ENCODE measurements at places on chromosomes 5 and 9.

DNA sequence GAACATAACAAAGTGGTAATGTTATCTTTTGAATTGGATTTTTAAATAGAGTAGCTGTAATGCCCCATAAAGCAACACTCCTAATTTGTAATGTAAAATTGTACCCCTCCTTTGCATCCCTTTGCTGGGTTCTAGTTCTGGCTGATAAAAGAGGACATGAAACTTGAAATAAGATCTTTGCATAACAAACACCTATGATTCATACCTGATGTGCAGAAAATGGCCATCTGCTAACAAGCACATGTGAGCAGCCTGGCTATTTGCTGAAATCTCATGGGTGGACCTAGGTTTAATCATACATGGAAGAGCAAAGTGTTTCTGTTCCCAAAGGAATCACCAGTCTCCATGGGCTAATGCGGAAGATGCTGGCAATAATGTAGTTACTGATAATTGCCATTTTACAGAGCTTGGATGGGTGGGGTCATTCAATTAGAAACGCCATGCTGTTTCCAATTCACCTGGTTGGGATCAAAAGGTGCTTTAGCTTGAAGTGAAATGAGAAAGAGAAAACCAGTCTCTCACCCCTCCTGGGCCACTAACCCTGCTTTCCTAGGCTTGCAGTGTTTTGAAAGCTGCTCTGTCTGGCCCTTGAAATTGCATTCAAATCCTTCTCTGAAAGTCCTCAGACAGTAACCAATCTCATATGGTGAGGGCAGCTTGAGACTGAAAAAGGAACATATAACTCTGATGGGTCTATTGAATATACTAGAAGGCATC, 585.1 kb downstream of the TLE4 start:
- DNase-seq = no peak
- H3K27me3 ChIP-seq = no peaks in the 10 kb centered on the region
- H3K36me3 ChIP-seq = no peaks in the 10 kb centered on the region

DNA sequence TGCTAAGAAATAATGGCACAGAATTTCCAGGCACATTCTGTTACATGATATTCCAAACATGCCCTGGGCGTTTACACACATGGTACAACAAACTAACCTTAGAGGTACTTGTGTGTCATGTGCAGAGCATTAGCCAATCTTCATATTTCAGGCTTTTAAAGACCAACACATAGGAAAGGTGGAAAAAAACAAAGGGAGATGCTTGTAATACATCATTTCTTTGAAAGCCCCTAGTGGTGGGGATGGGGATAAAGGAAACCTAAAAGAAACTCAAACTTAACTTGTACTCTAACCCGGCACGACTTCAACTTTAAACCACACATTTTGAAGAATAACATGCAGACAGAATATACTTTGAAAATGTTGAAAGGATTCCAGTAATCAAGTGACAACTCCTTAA, 133.6 kb downstream of the PTPRD start:
- no peaks in the 10 kb centered on the region for H3K4me1 ChIP-seq
- no peak for DNase-seq
- no peak overlapping the region for H3K4me3 ChIP-seq
- no peaks in the 10 kb centered on the region for H3K27me3 ChIP-seq

DNA sequence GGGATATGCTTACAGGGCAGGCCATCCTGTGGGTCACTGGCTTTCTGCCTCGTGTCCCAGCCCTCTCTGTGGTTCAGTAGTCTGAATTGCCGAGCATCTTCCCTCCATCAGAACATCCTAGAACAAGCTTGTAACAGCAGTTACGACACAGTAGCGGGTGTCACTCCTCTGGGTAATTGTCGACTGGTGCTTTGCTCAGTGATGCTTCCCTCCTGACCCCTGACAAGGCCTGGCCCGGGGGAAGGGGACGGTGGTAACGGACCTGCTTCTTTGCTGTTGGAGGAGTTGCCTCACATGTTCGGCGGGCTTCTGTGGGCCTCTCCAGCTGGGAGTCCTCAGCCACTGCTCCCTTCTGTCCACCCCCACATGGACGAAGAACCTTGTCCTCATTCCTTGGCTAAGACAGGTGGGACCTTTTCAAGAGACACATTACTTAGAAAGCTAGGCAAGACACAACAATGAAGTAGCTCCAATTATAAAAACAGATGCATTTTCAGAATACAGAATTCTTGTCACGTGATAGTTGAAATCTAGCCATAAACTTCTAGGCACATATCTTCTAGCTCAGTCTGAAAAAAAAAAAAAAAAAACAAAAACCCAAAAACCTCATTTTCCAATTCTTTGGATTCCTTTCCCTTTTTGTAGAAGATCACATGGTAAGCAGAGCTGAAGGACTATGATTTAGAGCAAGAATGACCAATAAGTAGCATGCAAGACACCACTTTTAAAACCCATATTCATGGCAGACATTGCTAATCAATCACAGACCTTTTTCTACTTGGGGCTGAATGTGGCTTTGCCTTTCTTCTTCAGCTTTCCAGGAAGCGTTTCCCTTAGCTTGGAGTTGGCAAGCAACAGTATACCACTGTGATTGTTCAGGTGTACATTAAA, 25.0 kb downstream of the HMCN2 start:
- no peaks in the 10 kb centered on the region for H3K27me3 ChIP-seq
- no peaks in the 10 kb centered on the region for H3K36me3 ChIP-seq
- H3K4me1 ChIP-seq = no peaks in the 10 kb centered on the region

GRCh38 chr5:7074176-7074575, 321.8 kb upstream of the ADCY2 start:
- no peak for DNase-seq
- no peak overlapping the region for H3K4me3 ChIP-seq

GRCh38 chr9:136786451-136786850, 4.7 kb upstream of the TMEM141 start:
- H3K27ac ChIP-seq = no peak overlapping the region
- H3K4me1 ChIP-seq = peaks cover 20% of the 10 kb centered on the region
- no peaks in the 10 kb centered on the region for H3K36me3 ChIP-seq
- DNase-seq = no peak
- H3K27me3 ChIP-seq = no peaks in the 10 kb centered on the region

- no peaks in the 10 kb centered on the region for H3K27me3 ChIP-seq
- H3K27ac ChIP-seq = no peak overlapping the region
Observed at GRCh38 chr5:67903656-67904055, 311.9 kb upstream of the PIK3R1 start.

- H3K36me3 ChIP-seq = no peaks in the 10 kb centered on the region
- no peaks in the 10 kb centered on the region for H3K27me3 ChIP-seq
Observed at GRCh38 chr5:143233031-143233430, 170.5 kb downstream of the NR3C1 start.

DNA sequence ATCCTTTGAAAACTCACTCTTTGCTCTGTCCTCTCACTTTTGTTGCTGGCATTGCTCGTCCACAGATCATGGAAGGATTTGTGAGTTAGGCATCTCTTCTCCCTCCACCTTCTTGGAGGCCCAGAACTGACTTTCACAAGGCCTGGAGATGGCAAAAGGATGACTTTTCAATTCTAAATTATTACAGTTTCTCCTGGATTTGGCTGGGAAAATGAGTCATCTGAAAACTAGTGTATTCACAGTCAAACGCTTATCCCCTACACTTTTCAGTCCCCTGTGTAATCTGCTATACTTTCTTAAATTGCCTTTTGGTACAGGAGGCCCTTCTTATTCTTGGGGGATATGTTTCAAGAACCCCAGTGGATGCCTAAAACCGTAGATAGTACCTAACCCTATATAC, 35.6 kb downstream of the ADRA1B start:
- no peaks in the 10 kb centered on the region for H3K36me3 ChIP-seq
- DNase-seq = no peak
- peaks cover 7% of the 10 kb centered on the region for H3K4me1 ChIP-seq
- no peak overlapping the region for H3K27ac ChIP-seq
- no peaks in the 10 kb centered on the region for H3K27me3 ChIP-seq
- H3K4me3 ChIP-seq = no peak overlapping the region

GRCh38 chr5:79236362-79236969, 535 bp downstream of the JMY start:
- no peaks in the 10 kb centered on the region for H3K4me1 ChIP-seq
- H3K27ac ChIP-seq = no peak overlapping the region
- peak overlapping the region; percentile 81 for H3K4me3 ChIP-seq
- H3K27me3 ChIP-seq = peaks cover 3% of the 10 kb centered on the region
- no peaks in the 10 kb centered on the region for H3K36me3 ChIP-seq

- H3K36me3 ChIP-seq = no peaks in the 10 kb centered on the region
- no peaks in the 10 kb centered on the region for H3K4me1 ChIP-seq
- H3K4me3 ChIP-seq = no peak overlapping the region
- no peaks in the 10 kb centered on the region for H3K27me3 ChIP-seq
- no peak overlapping the region for H3K27ac ChIP-seq
Observed at GRCh38 chr5:163379298-163380155, 57.9 kb upstream of the CCNG1 start.

DNA sequence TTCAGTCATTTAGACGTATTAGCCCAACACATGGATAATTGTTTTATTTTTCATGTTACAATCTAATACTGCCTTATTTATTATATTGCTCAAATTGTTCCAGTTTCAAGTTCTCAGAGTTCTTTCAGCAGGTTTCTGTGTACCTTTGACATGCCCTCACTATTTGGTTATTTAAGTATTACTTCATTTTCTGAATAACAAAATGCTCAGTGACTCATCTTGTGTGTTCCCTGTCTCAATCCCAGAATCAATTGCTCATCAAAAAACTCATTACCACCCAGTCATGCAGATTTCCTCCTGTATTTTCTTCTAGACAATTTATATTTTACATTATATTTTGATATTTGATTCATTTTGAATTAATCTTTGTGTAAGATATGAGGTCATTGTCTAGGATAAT, 562.6 kb downstream of the ANXA1 start:
- no peaks in the 10 kb centered on the region for H3K4me1 ChIP-seq
- DNase-seq = no peak
- no peak overlapping the region for H3K4me3 ChIP-seq
- H3K27ac ChIP-seq = no peak overlapping the region

DNA sequence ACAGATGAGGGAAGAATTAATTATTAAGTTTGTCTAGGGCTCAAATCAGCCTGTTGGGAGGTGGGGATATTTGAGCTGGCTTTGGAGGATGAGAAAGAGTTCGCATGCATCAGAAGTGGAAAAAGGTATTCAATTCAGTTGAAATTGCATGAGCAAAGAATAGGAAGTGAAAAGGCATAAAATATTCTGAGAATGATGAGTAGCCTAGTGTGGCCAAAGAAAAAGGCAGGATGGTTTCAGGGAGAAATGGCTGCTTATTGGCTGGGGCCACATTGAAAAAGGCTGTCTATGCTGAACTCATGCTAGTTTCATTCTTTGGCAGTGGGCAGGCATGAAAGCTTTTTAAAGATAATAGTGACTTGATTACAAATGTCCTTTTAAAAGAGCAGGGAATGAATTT, 235.4 kb upstream of the RIOK2 start:
- H3K27ac ChIP-seq = no peak overlapping the region
- no peaks in the 10 kb centered on the region for H3K36me3 ChIP-seq
- no peaks in the 10 kb centered on the region for H3K27me3 ChIP-seq
- H3K4me3 ChIP-seq = no peak overlapping the region
- H3K4me1 ChIP-seq = peaks cover 3% of the 10 kb centered on the region

DNA sequence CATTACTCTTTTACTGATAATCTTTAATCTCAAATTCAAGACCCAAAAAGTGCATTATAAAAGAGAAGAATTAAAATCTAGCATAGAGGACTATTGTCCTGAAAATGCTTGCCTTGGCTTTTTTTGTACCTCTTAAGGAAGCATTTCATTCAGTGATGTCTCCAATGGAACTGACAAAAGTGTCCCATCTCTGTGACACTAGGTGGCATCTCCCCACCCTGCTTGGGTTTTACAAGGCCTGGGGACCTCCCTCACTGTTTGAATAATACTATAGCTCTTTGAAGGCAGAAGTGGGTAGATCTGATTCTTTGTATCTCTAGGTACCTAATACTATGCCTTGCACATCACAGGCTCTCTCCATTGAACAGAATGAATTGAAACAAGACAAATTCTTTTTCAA, 180.6 kb downstream of the EPB41L4A start:
- DNase-seq = no peak
- H3K4me3 ChIP-seq = no peak overlapping the region
- H3K4me1 ChIP-seq = peaks cover 21% of the 10 kb centered on the region
- H3K36me3 ChIP-seq = peaks cover 11% of the 10 kb centered on the region

- H3K4me3 ChIP-seq = no peak overlapping the region
- H3K36me3 ChIP-seq = peaks cover 3% of the 10 kb centered on the region
- H3K27ac ChIP-seq = no peak overlapping the region
- H3K4me1 ChIP-seq = peaks cover 26% of the 10 kb centered on the region
- DNase-seq = no peak
Observed at GRCh38 chr5:95899006-95899405, 62.6 kb downstream of the ELL2 start.

GRCh38 chr5:104513640-104514072, 951.1 kb upstream of the NUDT12 start:
- H3K4me1 ChIP-seq = no peaks in the 10 kb centered on the region
- no peak overlapping the region for H3K4me3 ChIP-seq
- no peaks in the 10 kb centered on the region for H3K36me3 ChIP-seq
- DNase-seq = no peak

GRCh38 chr9:385818-386398, 171.2 kb downstream of the DOCK8 start:
- no peak overlapping the region for H3K4me3 ChIP-seq
- no peaks in the 10 kb centered on the region for H3K36me3 ChIP-seq
- no peak overlapping the region for H3K27ac ChIP-seq
- H3K4me1 ChIP-seq = no peaks in the 10 kb centered on the region
- peaks cover 4% of the 10 kb centered on the region for H3K27me3 ChIP-seq
- DNase-seq = peak; percentile 59

DNA sequence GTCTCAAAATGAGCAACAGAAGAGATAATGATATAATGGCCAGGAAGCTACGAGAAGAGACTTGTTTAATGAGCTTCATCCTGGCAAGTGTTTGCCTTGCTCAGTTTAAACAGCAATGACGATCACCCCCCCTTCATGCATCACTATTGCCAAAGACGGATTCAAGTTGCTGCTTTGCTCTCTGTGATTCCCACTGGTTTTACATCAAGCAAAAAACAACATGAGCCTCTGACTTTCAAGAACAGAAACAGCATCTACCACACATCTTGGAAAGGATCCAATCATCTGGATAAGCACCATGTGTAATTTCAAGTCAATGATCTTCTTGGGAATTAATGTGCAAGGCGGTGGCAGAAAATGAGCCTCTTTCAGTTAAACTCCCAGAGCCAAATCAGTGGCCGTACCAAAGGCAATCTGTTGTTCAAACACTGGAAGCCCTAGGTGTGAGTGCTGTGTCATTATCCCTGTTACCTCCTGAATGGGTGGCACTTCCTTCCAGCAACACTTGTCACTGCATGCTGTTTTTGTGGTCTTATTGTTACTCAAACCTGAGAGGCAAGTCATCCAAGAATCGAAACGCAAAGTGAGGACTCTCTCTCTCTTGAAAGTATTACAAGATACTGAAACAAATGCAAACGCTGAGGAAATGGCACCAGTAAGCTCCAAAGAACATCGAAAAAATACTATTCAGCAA, 72.8 kb downstream of the MED27 start:
- H3K4me1 ChIP-seq = peaks cover 4% of the 10 kb centered on the region
- DNase-seq = no peak
- no peak overlapping the region for H3K27ac ChIP-seq
- no peaks in the 10 kb centered on the region for H3K27me3 ChIP-seq

Data from neuronal stem cell (in vitro differentiated cells).